Inflammatory macrophage treated with lipopolysaccharide for 4 hours (primary cell): ENCODE measurements at places on chromosomes 2 and 18.

GRCh38 chr2:9937968-9938367, 13.5 kb upstream of the GRHL1 start:
- DNase-seq, result no peak

- no peak for DNase-seq
These were observed 38.8 kb upstream of the SP3 start for GRCh38 chr2:174003720-174004695.

- DNase-seq, result no peak
These were observed 19.8 kb upstream of the SUCLG1 start for GRCh38 chr2:84478867-84479266.

DNA sequence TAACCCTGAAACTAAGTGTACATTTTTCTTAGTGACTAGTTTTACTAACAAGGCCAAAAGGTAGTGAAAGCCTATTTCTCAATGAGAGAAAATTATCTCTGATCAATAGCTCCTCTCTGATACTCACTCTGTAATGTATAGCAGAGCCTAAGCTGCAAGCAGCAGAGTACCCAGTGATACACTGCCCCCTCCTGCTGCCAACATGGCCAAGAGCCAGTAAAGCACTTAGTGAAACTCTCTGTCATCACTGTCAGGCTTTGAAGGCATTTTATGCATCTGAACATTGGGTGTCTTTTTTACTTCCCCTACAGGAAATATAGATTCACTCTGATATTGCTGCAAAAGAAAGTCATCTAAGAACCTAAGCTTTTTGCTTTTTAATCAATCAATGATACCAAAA, 784.1 kb upstream of the CDH7 start:
- no peak for DNase-seq

DNA sequence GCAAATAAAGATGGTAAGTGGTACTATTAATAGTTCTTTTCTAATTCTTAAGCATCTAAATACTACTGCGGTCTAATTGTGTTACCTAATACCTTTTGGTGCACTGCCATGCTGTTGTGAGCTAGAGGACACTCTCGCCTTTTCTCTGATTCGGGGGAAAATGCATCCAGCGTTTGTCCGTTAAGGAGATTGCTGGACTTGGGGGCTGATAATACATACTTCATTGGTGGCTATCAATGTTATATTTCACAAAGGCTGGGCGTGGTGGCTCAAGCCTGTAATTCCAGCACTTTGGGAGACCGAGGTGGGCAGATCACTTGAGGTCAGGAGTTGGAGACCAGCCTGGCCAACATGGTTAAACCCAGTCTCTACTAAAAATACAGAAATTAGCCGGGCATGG, 141.7 kb upstream of the TWIST2 start:
- no peak for DNase-seq

GRCh38 chr2:231866450-231866849, 59.7 kb downstream of the NPPC start:
- no peak for DNase-seq

DNA sequence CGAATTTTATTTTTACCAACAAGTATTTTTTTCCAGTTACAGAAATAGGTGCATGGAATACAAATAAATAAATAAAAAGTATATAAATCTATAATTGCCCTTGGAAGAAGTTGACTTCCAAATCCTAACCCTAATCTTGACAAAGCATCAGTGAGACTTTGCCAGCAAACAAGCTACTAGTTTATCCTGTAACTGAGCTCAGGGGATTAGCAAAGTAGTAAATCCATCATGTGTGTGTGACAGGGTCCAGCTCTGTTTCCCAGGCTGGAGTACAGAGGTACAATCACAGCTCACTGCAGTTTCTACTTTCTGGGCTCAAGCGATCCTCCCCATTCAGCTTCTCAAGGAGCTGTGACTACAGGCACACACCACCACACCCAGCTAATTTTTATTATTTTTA, 948.0 kb upstream of the CNTNAP5 start:
- no peak for DNase-seq

- DNase-seq, result no peak
These were observed 143.1 kb downstream of the FHOD3 start for GRCh38 chr18:36440614-36441013.

DNA sequence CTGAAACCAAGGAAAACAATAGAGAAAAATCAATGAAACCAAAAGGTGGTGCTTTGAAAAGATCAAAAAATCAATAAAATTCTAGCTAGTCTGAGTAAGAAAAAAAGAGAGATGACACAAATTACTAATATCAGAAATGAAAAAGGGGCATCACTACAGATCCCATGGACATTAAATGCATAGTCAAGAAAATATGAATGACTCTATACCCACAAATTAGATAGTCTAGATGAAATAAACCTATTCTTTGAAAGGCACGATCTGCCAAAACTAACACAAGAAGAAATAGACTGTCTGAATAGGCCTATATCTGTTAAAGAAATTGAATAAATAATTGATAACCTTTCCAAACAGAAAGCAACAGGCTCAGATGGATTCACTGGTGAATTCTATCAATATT, 15.2 kb upstream of the DSG3 start:
- DNase-seq, result no peak

DNA sequence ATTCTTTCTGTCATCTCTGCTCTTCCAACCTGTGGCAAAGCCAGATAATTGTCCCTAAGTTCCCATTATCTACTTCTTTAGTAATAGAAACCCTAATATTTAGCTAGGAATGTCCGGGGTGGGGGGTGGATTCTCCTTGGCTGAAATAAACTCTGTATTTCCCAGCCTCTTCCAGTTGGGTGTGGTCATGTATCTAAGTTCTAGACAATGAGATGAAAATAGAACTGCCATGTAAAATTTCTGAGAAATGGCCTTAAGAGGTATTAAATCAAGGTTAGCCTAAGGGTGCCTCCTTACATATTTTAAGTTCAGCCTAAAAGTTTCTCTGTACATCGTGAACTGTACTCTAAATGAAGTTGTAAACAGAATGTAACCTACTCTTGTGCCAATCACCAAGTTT, 39.5 kb downstream of the MAIP1 start:
- DNase-seq, result no peak

DNA sequence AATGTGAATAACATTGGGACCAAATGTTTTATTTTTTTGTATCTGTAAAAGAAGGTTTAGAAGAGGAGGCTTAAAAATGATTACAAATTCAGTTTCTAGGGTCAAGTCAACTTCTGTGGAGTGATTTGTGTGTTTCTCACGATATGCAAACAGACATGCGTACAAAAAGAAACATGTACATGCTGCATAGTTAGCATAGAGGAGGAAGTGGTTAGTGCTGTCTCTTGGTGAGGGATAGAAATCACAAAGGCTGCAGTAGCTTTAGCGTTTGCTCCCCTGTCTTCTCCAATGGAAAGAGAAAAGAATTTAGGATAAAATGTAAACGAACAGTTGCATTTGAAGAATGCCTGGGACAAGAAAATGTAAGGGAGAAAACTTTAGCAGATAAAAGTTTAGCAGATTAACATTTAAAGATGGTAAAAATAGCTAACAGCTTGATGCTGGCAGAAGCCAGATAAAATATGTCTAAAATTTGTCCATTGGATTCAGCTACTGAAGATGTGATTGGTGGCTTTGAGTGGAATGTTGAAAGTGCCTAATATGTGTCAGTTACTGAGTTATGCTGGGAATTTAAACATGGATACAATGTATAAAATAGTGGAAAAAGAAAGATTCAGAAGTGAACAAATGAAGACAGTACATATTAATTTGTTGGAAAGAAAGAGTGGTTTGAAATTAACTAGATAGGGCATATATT, 44.9 kb downstream of the MALT1 start:
- peak; percentile 5 for DNase-seq

- peak; percentile 84 for DNase-seq
These were observed 83.5 kb downstream of the COBLL1 start for GRCh38 chr2:164757934-164758695.

DNA sequence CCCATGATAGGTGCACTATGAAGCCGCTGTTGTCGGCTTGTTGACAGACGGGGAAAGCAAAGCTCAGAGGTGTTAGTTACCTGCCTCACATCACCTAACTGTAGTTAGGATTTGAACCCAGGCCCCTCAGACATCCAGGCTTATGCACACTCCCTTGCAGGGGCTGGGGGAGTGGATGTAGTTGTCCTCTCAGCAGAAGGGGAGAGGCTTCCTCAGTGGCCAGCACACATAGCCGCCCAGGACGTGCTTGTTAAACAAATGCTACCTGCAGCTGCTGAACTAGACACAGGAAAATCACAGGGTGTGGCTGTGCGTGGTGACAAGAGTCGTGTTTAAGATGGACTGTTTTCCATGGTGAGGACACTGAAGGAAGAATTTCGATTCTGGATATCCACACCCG, 39.2 kb downstream of the GREB1 start:
- no peak for DNase-seq

GRCh38 chr2:196233805-196234475, 62.6 kb upstream of the STK17B start:
- no peak for DNase-seq

DNA sequence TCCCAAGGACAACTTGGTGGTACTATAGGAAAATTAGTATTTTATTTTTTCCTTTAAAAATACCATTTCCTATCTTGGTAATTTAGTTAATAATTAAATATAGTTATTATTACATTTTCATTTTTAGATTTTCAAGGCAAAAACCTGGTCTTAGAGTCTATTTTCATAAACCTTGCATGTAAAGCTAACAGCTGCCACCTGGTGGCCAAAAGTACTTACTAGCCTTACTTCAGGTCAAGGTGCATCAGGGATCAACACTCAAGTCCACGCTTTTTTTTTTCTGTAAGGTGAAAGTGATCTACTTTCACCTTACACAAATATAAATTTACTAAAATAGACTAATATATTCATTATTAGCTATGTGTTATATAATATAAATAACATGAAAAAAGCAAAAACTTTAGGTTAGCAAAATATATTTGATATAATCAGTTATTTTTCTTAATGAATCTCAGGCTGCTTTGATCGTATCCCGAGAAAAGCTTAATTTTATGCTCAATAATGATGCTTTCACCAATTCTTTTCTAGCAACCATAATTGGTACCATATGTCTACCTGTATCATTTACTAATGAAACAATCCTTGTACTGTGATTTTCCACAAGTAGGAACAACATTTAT, 62.5 kb downstream of the RELCH start:
- peak; percentile 78 for DNase-seq

- no peak for DNase-seq
These were observed 82.3 kb downstream of the ZEB2 start for GRCh38 chr2:144437636-144438035.

- no peak for DNase-seq
These were observed 144.9 kb downstream of the SCG2 start for GRCh38 chr2:223457301-223457700.

DNA sequence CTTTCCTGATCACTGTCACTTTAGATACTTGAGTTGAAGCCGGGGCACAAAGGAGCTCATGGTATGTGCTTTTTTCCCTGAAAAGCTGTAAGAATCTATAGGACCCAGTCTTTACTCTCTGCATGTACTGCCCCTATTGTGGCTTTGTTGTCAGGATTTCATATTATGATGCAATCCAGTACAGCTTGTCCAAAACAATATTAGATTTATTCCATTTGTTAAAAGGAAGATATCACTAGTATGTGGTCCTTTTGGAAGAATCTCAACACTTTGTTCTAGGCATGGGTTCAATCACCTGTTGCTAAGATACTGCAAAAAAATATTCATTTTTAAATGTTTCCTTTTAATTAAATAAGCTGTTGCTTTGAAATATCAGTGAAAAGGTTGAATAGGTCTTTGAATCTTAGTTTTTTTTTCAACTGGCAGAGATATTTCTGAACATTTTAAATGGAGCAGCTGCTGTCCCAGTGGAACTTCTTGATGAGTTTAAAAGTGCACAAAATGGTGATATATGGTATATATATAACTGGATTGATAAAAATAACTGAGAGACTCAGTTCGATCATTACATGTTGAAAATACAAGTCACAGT, 256.6 kb upstream of the NT5C1B start:
- DNase-seq, result no peak

DNA sequence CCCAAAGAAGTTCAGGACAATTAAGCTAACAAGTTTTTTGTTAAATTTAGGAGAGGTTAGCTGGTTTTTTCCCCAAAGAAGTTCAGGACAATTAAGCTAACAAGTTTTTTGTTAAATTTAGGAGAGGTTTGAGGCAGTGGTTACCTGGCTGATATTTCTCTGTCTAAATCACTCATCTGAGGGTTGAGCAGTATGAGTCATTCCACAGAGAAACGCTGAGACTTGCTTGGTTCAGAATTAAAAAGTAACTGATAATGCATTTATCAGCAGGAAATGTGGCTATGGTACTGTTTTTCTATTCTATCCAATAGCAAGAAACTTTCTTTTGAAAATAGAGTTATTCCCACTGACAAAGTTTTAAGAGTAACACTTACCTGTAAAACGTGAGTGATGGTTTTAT, 22.8 kb upstream of the KIDINS220 start:
- DNase-seq, result no peak

- no peak for DNase-seq
These were observed 44.3 kb downstream of the ARHGAP28 start for GRCh38 chr18:6773777-6774176.

GRCh38 chr18:54358495-54359040, 862 bp downstream of the C18orf54 start:
- peak; percentile 16 for DNase-seq

DNA sequence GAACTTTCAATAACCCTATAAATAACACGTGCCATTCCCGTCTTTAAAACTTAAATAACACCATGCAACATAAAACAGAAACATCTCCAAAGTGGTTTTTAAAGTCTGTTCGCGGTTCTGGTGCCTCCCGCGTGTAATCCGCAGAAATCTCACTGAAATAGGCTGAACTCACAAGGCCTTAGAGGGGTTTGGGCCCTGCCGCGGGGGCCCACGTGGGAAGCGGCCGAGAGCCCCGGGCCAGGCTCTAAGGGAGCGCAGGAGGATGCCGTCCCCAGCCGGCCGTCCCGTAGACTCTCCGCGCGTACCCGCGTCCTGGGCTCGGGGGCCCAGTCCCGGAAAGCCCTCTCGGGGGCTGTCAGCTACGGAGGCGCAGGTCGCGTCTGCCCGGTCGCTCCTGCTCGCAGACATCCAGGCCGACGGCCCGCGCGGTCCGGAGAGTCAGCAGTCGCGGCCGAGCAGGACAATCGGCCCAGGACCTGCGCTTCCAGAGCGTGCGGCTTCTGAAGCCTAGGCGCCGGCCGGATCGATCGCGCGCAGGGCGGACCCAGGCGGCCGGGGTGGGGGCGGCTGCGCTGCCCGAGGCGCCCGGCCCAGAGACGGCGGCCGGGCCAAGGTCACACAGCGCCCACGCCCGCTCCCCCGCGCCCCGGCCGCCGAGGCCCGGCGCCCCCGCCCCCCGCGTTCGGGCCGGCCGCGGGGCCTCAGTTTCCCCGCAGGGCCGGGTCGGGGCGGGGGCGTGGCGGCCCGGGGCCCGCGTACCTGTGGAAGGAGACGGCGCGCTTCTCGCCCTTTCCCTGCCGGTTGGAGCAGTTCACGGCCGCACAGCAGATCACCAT, 558 bp downstream of the THAP4 start:
- peak; percentile 24 for DNase-seq

GRCh38 chr2:74364533-74365505, 15.3 kb downstream of the DCTN1 start:
- DNase-seq, result no peak
